Activated naive CD4-positive, alpha-beta T cell treated with anti-CD3 and anti-CD28 coated beads, Interleukin-2, amount 50 U/mL, for 16 hours (primary cell): ENCODE measurements at places on chromosomes 2 and 18.

DNA sequence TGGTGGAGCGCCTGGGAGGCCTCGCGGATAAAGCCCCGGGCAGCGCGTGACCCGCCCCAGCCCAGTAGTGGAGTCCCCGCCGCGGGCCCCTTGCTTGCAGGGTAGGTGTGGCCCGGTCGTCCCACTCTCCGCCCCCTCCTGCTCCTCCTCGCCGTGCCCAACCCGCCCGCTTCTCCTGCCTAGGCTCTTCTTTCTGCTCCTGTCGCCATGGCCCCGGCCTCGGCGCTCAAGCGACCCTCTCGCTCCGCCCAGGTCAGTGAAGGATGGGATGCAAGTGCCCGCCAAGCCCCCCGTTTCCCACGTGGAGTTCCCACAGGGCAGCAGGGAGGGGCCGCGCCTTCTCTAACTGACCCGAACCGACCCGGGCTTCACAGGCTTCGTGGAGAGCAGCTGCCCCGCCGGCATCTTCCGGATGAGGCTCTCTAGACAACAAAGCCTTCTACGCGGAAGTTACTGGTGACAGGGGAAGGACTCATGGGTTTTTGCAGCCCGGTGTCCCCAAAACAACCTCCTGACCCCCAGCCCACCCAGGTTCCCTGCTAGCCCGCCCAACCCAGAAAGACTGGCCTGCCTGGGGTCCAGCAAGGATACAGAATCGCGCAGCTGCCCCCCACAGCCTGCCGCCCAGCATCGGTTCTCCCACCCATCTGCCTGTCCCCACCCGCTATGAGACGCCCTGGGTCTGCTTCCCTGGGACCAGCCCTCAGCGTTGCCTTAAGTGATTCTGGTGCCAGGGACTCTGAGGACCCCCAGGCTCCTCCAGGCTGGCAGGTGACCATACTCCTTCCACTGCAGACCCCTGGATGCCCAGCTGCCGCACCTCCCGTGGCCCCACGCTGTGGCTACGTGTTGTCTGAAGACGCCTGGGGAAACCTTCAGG, 32.8 kb downstream of the TTC32 start:
- peak; percentile 67 for DNase-seq

GRCh38 chr2:241619597-241620418, 17.1 kb downstream of the THAP4 start:
- peak; percentile 38 for DNase-seq

GRCh38 chr2:3429066-3429610, 49.6 kb downstream of the TRAPPC12 start:
- no peak for DNase-seq

DNA sequence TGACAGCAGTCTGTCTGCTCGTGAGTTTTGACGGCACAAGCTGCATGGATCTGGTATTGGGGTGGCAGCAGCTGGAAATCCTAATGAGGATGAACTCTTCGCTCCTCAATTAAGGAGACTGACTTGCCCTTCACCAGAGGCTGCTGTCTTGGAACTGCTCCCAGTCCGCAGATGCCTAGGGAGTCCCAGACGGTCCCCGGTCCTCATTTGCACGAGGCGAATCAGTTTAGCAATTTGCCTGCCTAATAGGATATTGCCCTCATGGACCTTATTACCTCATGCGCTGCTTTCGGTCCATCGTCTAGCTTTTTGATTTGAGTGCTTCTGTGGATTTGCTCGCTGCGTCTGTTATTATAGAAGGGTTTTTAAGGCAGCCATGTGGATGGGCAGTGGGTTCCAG, 40.6 kb downstream of the ASAP2 start:
- no peak for DNase-seq

DNA sequence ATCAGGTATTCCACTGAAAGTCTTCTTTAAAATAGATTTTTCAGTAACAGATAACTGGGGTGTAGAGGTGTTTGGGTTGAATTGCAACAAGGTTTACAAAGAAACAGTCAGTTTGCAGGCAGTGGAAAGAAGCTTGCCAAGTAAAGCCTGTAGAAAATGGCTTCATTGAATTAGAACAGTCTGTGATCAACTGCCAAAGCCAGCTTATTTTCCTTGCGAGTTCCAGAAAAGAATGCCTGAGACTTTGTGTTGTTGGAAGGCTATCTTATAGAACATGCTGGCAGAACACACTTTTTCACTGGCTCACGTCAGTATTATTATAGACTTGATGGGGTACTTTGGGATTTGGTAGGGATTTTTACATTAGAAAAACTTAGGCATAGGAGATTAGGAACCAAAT, 601.0 kb downstream of the XIRP2 start:
- no peak for DNase-seq

GRCh38 chr2:111975053-111975552, 76.7 kb downstream of the MERTK start:
- no peak for DNase-seq

- no peak for DNase-seq
These were observed 24.9 kb upstream of the C1GALT1C1L start for GRCh38 chr2:43701111-43701510.

GRCh38 chr2:240986787-240987411, 11.5 kb upstream of the SNED1 start:
- peak; percentile 7 for DNase-seq

DNA sequence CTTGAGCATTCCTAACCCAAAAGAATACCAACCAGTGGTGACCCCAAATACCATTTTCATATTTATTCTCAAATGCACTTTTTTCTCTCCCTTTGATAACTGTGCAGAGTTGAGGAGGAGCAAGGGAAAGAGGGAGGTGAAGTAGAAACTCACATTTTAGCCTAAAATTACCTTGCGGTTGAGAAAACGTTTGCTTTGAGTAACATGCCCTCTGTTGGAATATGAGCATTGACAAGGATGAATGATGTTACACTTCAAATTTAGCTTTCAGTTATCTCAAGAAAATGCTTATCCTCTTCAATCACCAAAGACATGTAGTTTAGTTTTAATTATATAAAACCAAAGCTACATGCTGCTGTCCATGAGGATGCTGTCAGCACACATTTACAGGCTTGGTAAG, 2.4 kb downstream of the GRP start:
- no peak for DNase-seq

DNA sequence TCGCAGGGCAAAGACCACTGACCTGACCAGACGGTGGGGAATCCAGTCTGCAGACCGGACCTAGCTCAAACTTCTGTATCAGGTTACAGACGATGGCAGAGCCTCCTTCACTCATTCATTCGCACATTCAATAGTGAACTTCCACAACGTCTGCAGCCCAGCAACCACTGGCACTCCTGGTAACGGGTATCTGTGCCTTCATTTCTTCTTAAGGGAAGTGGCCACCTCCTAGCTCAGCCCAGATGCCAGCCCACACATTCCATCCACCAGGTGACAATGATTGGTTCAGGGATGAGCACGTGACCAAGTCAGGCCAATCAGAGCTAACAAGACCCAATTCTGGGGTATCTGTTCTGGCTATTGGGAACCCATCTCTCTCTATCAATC, 15.9 kb upstream of the ARMC9 start:
- DNase-seq, result no peak

DNA sequence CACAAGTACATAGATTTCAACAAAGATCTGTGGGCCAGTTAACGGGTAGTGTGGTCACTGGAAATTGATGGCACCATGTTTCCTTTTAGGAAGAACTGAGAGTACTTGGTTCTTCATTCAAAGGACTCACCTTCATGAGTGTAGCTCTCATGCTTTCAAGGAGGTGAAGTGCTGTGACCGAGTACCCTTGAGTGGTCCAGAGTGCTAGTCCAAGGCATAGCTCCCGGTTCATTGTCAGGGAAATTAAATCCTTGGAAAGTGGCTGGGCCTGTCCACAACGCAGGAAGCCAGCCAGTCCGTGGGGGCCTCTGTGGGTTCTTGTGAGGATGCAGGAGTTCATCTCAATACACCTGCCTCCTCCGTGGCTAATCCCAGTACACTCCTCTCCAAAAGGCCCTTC, 295.1 kb downstream of the GALR1 start:
- DNase-seq, result no peak

GRCh38 chr18:9135081-9135911, 1.3 kb upstream of the ANKRD12 start:
- DNase-seq, result no peak

DNA sequence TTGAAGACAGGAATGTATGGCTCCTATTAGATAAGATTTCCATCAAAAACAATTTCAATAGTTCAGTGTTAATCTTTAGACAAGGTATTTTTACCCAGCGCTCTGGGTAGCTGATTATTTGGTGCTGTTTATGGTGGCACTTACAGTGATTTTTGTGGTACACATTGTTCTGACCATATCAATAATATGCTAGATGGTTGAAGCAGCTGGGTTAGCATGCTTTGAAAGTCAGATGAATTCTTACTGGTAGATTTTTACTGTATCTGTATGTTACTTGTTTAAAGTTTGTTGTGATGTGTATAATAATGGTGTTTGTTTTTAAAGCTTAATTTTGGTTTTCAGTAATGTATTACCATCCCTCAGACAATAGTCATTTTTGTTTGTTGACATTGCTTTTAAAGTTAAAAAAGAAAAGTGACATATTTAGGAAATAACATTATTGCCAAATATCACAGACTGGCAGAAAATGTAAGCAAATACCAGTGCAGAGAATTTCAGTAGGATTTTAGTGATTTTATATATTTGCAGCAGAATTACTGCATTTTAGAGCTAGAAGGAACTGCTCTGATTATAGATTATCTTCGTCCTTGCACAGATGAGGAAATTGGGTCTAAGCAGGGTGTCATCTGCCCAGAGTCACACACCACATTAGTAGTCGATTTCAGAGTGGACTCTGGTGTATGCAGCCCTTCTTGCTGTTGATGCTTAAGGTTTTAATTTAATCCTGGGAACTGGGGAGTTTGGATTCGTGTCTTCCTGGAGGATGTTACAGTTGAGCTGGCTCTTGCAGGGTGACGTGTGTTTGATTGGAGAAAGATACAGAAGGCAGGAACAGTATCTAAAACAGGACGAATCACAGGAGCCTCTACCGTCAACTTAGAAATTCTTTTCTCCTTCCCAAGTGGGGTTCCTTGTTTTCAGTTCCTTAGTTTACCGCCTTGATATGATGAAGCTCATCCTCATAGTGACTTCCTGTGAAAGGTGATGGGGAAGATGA, 6.6 kb downstream of the SOCS6 start:
- no peak for DNase-seq

DNA sequence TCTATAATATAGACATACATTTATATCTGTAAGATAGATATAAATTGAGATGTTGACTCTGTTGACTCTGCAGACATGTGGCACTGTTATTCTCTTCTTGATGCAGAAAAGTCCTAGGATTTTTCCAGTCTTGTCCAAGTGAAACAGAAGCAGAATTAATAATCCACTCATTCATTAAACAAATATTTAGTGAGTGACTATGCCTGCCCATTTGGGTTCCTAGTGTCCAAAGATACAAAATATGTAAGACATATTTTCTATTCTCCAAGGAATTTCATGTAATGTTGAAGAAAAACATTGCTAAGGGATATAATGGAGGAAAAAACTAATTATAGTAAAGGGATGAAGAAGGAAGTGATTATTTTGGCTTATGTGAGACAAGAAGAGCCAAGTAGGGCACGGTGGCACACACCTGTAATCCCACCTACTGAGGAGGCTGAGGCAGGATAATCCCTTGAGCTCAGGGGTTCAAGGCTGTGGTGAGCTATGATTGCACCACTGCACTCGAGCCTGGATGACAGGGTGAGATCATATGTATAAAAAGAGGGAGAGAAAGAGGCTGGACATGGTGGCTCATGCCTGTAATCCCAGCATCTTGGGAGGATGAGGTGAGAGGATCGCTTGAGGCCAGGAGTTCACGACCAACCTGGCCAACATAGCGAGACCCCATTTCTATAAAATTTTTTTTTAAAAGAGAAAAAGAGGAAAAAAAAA, 19.9 kb upstream of the PLEKHH2 start:
- DNase-seq, result no peak

DNA sequence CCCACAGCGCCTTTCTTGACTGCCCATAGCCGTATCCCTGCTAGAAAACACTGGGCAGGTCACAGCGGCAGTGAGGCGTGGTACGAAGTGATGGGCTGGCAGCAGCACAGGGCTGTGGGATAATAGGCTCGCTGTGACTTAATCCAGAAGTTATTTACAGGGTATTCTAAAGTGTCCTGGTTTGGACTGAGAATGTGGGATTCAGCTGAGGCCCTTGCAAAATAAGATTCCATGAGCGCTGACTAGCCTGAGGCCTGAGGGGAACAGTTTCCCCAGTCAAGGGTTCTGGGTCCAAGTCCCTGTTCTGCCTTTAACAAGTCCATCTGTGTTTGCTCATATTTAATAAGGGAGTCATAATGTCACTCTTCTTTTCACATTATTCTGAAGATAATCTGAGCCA, 34.6 kb downstream of the SETBP1 start:
- DNase-seq, result no peak

GRCh38 chr2:74856599-74856998, 22.7 kb downstream of the HK2 start:
- no peak for DNase-seq

DNA sequence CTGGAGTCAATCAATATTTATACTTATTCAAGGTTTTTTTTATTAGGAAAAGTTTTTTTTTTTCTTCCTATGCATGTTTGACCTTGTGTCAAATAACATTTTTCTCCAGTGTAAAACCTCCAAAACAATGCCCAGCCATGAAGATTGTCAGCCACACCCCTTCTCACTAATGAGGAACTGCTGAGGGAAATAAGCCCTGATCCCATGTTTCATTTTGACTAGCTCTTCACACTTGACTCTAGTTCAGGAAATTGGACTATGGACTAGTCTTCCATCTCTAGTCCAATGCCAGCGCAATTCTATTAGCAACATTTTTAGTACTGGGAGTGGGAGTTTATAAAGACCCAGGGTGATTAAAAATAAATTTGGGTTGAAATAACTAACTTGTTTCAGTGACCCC, 275.6 kb upstream of the CXCR4 start:
- DNase-seq, result no peak

DNA sequence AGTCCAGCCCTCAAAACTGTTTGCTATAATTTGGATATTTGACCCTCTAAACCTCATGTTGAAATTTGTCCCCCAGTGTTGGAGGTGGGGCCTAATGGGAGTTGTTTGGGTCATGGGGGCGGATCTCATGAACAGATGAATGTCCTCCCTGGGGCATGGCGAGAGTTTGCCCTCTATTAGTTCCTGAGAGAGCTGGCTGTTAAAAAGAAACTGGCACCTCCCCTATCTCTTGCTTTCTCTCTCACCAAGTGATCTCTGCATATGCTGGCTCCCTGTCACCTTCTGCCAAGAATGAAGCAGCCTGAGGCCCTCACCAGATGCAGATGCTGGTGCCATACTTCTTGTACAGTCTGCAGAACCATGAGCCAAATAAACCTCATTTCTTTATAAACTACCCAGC, 12.0 kb downstream of the LNPK start:
- DNase-seq, result no peak

- DNase-seq, result no peak
These were observed 124.8 kb downstream of the PTH2R start for GRCh38 chr2:208531361-208531760.

DNA sequence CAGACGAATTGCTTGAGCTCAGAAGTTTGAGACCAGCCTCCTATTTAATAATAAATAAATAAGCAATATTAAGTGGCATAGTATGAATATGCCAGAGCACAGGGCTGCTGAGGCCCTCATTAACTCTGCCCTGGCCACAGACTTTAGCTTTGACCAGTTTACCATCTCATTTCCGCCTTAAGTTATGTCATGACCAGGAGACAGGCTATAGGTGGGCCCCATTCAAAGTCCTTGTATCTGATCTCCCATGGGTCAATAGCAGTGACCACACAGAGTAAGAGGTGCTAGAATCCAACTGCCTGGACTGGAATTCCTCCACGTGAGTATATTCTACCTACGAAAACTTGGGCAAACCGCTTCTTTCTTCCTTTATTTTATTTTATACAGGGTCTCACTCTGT, 13.4 kb upstream of the ASXL2 start:
- DNase-seq, result no peak
